ENCODE measurements at places on chromosomes 7 and 10. TPM values are rescaled to one million over a fixed set of nuclear protein-coding genes. Genes with fewer than 3 reads are reported as not detected.

The SPDYE16 gene
- not detected for total RNA-seq

The CAMK1D gene
- total RNA-seq: 13.8 TPM

The ASB10 gene
- total RNA-seq: not detected

The TMEM130 gene
- 1.5 TPM for total RNA-seq

The UTF1 gene
- total RNA-seq: not detected

The ZCWPW1 gene
- total RNA-seq: 0.68 TPM
